ENCODE measurements at places on chromosomes 5 and 9.
A peak's percentile ranks its signal among the peaks of the same experiment; 100 is the strongest.

- DNase-seq = no peak
These were observed 108.2 kb downstream of the HTR1A start for GRCh38 chr5:63854076-63854475.

GRCh38 chr9:127735530-127736185 lies 564 bp upstream of the TOR2A start:
- DNase-seq = no peak

DNA sequence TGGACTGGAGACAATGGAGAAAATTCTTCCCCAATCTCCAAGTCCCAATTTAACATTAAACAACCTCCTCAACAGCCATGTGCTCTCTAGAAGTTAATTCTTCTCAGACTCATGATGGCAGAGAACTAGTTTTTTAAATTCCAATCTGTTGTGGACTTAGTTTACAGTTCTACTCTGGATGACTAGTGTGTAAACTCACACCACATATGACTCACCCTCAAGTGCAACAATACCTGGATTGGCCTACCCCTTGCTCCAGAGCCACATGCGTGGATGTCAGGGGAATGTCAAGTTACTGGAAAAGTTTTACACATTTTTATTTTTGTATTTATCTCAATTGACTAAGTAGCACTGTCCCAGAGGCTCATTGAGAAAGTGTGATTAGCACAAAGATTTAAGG lies 136.0 kb upstream of the EFNA5 start:
- DNase-seq = no peak

GRCh38 chr9:131743501-131743900 lies 3.6 kb upstream of the RAPGEF1 start:
- no peak for DNase-seq

GRCh38 chr9:87648606-87649005 lies 77.3 kb upstream of the CTSL start:
- DNase-seq = no peak

DNA sequence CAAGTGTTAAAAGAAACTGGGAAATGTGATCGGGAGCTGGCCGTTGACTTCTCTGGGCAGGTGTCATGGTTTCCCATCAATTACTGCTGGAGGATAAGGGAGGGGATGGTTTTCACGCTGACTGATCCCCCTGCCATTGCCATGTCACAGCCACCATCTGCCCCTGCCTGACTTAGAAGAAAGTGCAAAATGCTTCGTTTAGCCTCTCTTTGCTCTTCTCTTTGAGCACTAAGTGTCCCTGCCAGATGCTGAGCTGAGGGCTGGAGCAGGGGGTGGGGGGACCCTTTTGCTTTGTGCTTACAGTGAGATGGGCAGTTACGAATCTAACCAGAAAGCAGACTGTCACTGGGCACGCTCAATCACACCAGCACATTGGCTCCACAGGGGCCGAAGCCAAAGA lies 138.4 kb upstream of the ALDH1B1 start:
- DNase-seq = no peak

- DNase-seq = peak; percentile 65
These were observed 453.8 kb upstream of the ZNF608 start for GRCh38 chr5:125199968-125200865.

DNA sequence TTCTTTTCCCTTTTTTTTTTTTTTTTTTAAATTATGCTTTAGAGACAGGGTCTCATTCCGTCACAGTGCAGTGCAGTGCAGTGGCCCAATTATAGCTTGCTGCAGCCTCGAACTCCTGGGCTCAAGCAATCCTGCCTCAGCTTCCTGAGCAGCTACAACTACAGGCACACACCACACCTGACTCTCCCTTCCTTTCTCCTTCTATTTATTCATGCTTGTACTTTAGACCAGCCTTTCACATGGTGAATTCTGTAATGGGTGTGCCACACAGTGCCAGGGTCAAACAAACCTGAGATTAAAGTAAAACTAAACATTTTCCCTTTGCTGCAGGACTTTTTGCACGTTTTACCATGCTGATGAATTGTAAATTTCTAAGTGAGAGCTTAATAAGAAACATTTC lies 8.0 kb downstream of the SH3RF2 start:
- DNase-seq = no peak

GRCh38 chr9:75083188-75083970 lies 4.6 kb downstream of the NMRK1 start:
- peak; percentile 62 for DNase-seq

All from C1 segment of cervical spinal cord (tissue), 14 donors.